ENCODE measurements at places on chromosomes 6 and 20.

GRCh38 chr6:19845266-19846041, 8.3 kb downstream of the ID4 start:
- no peak for DNase-seq

GRCh38 chr6:19268718-19269117, 568.5 kb upstream of the ID4 start:
- no peak for DNase-seq

DNA sequence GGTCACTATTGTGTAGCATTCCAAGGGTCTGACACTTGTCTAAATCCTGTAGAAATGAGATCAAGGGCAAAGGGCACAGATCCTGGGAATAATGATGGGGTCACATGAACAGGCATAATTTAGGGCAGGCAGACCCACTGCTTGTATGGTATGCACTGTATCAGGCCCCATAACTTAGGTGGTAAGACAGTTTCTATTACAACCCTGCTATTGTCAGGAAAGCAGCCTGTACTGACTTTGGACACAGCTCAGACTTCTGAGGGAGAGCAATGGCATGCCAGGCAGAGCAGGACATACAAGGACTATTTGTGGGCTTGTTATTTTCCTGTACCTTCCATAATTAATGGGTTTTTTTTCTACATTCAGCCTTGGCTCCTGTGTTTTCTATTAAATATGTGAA, 286.8 kb downstream of the PKHD1 start:
- no peak for DNase-seq

- DNase-seq: no peak
Measured at GRCh38 chr6:40185486-40185885, 251.2 kb upstream of the MOCS1 start.

- no peak for DNase-seq
Measured at GRCh38 chr6:65819152-65819551, 112.1 kb upstream of the EYS start.

DNA sequence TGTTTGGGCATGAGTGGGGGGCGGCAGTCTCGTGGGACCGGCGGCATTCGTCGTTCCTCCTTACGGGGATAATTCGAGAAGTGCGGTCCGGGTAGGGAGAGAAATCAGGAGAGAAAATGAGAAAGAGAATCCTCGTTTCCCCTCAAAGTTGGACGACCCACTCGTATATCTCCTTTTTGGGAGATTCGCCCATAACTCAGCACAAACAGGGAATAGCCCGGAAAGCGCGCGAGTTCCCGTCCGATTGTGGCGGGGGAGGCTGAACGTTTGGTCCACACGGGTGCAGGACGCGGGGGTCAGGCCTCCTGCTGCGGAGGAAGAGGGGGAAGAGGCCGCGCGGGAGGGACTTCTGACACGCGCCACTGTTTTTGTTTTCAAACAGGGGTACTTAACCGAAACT, 42.4 kb downstream of the POPDC3 start:
- no peak for DNase-seq

DNA sequence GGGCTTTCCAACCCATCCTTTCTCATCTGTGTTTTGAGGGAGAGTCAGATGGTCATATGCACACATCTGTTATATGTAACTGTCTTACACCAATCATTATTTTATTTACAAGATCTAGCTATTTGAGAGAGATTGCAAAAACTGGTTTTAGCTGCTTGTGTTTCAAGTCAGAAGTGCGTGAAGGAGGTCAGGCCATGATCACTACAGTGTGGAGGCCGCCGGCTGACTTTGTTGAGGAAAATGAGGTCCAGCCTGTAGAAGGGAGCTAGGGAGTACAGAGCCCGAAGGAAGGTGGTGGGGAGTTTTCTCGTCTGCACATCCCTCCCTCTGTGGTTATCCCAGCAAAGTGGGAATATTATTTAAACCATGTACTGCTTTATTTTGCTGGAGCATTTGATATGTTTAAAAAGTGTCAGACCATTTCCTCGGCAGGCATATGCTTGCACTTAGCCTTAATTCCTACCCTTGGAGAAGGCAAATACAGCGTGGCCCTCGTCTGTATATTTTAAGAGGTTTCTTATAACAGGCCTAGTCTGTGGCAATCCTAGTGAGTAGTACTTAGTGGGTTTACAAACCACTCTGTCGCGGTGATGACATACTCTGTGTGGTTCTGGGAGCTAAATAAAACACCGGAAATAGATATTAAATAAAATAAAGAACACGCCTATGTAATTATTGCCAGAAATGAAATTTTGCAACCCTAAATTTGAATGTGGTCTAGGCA, 95.6 kb downstream of the UST start:
- DNase-seq: no peak

GRCh38 chr6:113340371-113340770, 516.8 kb upstream of the MARCKS start:
- DNase-seq: no peak

DNA sequence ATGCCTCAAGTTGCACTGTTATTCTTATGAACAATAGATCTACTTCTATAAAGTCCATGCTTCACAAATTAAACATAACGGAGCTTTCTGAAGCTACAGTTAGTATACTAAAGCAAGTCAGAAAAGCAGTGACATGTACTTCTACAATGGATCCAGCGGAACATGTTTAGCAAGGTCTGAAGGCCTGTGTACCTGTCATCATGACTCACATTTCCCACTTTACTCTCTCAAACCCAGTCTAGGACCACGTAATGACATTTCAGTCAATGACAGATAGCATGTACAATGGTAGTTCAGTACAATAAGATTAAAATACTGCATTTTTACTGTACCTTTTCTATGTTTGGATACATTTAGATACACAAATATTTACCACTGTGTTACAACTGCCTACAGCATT, 132.1 kb downstream of the MMS22L start:
- no peak for DNase-seq

DNA sequence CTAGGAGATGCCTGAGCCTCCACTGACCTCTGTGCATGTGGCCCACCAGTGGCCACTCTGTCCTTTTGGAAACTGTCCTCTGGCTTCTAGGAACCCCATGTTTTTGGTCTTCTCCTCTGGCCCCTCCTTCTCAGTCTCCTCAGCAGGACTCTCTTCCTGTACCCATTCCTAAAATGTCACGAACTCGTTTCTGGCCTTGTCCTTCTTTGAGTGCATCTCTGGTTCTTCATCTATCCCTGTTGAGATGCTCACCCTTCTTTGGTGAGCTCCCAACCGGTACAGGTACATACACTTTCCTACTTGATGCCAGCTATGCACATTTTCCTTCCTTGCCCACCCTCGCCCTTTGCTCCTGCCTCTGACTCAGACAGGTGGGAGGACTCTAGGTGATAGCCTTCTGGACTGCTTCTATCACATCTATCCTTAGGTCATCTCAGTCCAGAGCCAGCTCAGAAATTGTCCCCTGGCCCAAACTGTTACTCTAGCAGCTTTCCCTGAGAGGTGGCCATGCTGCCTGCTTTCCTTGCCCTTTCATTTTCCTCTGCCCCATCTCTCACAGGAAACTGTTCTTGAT, 14.8 kb upstream of the NNAT start:
- no peak for DNase-seq

DNA sequence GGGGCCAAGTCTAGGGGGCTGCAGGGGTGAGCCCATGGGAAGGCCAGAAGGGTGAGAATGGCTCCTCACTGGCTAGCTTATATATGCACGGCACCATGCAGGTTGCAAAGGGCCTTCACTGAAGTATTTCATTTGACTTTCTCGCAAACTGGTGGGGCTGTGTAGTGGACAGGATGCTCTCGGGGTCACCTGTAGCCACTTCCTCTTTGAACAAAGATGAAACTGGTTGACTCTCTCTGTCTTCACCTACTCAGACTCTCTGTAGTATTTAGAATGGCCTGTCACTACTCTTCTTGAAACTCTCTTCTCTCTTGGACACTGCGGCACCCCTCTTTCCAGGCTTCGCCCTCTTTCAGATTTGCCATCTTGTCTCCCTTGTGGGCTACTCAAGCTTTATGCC, 560.5 kb downstream of the PKHD1 start:
- DNase-seq: no peak

DNA sequence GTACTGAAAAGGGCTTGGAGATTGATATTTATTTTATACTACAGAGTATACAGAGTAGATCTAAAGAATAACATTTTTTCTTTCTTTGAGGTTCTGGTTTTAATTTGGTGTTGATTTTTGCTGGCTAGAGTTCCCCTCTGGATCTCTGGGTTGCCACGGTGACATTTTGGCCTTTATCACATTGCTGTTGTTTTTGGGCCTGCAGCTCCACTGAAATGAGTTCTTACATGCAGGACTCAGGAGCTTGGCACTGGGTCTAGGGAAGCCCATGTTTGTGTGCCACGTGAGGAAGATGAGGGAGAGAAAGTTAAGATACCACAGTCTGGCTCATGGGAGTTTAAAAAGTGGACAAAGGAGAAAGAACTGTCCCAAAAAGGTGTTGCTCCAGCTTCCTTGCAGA, 7.4 kb upstream of the TFAP2C start:
- no peak for DNase-seq

GRCh38 chr6:32854376-32855178, 585 bp downstream of the PSMB9 start:
- DNase-seq: no peak

DNA sequence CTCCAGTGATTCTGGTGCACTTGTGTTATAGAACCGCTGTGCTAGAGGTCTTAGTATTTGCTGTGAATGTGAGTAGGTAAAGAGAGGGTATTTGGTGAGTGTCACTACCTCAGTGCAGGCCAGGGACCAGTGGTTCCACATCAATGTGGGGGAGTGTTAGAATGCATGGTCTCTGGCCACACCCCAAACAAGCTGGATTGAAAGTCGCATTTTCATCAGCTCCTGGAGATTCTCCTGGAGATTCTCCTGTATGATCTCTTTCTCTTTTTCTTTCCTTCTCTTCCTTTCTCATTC, 26.8 kb upstream of the BCAS1 start:
- DNase-seq: no peak

DNA sequence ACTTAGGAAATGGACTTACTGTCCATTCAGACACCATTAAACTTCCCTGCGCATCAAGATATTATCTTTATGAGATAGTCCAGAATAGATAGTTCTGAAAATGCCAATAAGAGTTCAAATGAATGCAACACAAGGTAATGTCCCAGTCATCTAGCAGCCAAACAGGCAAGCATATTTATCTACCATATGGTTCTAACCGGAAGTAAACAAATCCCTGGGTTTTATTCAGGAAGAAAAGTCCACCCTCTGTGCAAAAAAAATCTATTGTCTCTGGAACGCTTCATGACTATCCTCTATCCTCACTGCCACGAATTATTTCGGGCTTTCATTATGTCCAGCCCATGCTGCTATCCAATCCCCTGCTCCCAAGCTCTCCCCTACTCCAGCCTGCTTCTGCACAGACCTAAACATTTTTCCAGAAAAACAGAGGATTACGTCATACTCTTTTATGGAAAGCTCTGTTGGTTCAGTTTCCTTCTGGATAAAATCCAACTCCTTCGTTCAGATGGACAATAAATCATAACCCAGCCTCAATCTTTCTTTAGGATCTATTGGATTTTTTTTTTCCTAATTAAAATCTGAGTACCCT, 11.4 kb downstream of the PPIL6 start:
- no peak for DNase-seq

GRCh38 chr20:59830665-59831023, 102.8 kb downstream of the SYCP2 start:
- DNase-seq: no peak

DNA sequence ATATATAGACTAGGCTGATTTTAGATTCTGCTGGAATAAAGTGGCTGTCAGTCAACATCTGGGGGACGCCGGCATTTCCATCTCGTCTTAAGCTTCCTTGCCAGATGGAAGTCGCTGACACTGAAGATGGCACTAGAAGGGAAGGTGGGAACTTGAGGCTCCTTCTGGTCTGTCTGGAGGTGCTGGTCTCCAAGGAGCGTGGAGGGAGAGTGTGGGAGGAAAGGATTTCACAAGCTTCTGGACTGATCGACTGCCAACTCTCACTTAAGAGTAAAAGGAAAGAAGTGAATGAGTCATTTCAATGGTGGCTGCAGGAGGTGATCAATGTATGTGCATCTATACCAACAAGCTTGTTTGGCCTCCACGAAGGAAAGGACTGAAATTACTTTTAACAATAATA, 40.4 kb downstream of the DUSP22 start:
- no peak for DNase-seq

DNA sequence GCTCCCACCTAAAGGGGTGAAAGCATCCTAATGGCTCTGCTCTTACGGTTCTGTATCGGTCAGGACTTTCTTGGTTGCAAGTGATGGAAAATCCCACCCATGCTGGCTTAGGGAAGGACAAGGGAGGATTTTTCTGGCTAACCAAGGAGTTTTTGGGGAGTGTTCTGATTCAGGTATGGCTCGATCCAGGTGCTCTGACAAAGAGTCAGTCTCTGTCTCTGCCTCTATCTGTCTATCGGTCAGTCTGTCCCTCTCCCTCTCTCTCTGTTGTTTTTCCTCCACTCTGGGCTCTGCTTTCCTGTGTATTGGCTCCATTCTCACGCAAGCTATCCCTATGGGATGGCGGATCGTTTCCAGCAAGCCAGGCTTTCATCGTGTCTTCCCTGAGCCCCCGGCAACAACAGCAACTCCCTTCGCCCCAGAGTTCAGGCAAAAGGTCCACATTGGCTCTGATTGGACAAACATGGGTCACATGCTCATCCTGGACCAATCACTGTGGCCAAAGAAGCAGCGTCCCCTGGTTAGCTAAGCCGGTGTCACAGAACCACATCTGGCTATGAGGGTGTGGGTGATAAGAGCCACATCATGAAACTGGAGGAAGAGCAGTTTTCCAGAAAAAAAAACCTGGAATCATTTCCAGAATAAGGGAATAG, 160.3 kb downstream of the BMP7 start:
- no peak for DNase-seq

GRCh38 chr6:28251661-28252008, 434 bp downstream of the ZKSCAN4 start:
- no peak for DNase-seq

GRCh38 chr6:132764370-132764769, 6.7 kb upstream of the VNN2 start:
- no peak for DNase-seq

DNA sequence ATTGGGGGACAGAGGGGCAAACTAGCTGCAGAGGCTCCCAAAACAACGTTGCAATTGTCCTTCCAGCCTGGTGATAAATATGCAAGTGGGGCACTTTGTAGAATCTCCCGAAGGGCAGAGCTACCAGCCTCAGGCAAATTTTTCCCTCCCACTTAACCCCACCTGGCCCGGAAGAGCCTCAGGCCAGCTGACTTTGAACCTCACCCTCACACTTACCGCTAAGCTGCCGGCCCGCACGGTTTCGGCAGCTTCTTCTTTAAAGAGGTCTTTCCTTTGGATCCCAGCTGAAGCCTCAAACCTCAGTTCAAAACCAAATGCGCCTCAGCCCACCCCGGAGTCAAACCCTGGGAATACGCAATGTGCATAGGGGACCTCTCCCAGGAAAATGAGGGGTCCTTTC, 2.5 kb downstream of the OVOL2 start:
- no peak for DNase-seq

DNA sequence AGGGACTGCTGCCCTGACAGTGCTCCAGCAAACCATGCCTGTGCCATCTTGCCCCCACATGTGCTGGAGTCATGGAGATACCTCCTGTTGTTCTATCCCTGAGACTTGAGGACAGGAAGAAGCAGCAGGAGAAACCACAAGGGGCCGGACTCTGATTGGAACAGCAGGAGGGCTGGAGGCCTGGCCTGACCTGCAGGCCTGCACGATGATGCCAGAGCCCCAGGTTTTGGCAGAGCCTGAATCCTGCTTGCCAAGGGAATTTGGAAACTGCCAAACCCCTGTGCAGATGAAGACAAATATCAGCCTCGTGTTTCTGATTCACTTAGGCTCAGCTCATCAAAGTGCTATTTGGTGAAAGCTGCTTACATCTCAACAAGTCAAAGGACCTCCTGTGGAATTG, 177.6 kb downstream of the MAFB start:
- no peak for DNase-seq

Data from activated CD8-positive, alpha-beta memory T cell treated with anti-CD3 and anti-CD28 coated beads for 1 hour (primary cell).